Kidney epithelial cell (primary cell): ENCODE measurements at places on chromosomes 3 and 15. TPM values are rescaled to one million over a fixed set of nuclear protein-coding genes. Genes with fewer than 3 reads are reported as not detected.

Gene CACNA2D2
- 0.21 and 0.55 TPM in 2 replicates for total RNA-seq

Gene PPP4R2
- 39.4 and 42.5 TPM in 2 replicates for total RNA-seq

Gene TEX9
- 5.2 and 8.8 TPM in 2 replicates for total RNA-seq

Gene CSPG5
- 0.48 and 0.71 TPM in 2 replicates for total RNA-seq
